SIG-M5 (cell line): ENCODE measurements at places on chromosomes 1 and 21.

GRCh38 chr1:229665912-229666558, 40.0 kb downstream of the URB2 start:
- DNase-seq: no peak

DNA sequence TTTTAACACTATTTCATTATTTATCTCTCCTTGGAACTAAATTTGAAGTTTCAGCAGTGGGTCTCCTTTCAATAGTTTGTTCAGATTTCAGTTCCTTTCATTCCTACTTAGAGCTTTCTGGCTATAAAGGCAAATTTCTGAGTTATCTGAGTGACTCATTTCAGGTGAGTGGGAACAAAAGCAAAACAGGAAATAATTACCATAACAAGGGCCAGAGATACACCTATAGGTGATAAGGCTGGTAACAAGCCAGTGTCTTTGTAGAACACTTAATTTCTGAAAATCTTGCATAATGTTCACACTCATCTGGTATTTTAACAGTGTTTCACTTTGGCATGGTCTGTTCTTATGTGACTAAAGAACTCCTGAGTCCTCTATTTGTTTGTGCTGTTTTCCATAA, 64.5 kb upstream of the PRRC2C start:
- DNase-seq: no peak

- no peak for DNase-seq
These were observed 515.5 kb downstream of the AMY1C start for GRCh38 chr1:104265163-104265562.

GRCh38 chr1:9371391-9371935, 78.8 kb downstream of the SPSB1 start:
- no peak for DNase-seq

DNA sequence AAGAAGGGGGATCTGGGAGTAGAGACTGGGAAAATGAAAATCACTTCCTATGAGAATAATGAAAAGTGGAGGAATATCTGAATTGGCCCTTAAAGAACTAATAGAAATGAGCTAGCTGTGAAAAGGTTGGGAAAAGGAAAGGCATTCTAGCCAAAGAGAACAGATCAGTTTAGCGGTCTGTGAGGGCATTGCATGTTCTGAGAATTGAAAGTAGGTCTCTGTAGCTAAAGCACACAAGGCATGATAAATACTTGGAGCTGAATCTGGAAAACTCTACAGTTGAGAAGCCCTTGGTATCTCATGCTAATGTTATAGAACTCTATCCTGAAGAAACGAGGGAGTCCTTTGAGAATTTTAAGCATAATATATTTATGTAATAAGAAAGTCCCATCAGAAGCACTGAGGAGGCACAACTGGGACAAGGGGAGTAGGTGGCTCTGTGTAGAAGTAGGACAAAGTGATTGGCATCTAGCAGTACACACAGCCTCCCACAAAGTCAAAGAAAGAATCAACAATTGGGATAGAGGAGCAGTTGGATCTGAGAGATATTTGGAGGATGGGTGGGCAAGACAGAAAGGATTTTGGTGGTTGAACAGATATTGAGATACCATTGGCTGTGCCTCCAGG, 78.7 kb downstream of the GREM2 start:
- no peak for DNase-seq

DNA sequence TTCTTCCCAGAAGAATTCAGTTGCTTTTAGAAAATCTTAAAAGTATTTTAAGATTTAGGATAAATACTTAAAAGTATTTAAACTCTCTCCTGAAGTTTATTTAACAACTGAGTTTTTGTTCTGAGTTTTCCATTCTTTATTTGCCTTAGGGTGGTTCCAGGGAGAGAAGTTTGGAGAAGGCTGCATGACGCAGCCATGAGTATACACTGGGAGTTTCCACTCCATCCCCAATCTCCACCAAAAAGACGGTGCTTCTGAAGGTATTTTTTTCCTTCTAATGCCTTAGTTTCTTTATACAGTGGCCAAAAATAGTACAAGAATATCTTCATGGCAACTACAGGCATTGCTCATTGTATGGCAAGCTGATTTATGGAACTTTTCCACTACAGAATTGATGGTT, 122.7 kb downstream of the ST6GALNAC5 start:
- DNase-seq: no peak

GRCh38 chr1:218412171-218412570, 67.0 kb downstream of the TGFB2 start:
- no peak for DNase-seq

GRCh38 chr21:33115631-33116510, 45.9 kb downstream of the OLIG1 start:
- no peak for DNase-seq

- no peak for DNase-seq
These were observed 5.8 kb downstream of the VWA1 start for GRCh38 chr1:1441002-1441888.

GRCh38 chr1:36524359-36525062, 41.8 kb upstream of the CSF3R start:
- DNase-seq: no peak

GRCh38 chr1:173573596-173573995, 29.3 kb downstream of the SLC9C2 start:
- no peak for DNase-seq

DNA sequence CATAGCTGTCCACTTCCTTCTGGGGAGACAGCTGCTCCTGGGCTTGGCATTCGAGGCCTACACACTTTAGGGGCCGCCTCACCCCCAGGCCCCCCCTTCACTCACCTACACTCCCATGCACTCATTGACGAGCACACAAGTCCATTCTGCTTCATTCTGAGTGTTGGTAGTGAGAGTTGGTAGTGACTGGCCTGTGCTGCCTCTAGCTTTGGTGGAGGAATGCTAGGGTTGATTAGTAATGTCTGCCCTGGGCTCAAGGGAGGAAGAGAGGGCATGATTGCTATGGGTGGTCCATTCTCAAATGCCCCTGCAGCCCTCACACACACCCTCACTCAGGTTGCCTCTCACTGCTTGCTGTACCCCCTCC, 30.4 kb downstream of the TRIM11 start:
- no peak for DNase-seq

DNA sequence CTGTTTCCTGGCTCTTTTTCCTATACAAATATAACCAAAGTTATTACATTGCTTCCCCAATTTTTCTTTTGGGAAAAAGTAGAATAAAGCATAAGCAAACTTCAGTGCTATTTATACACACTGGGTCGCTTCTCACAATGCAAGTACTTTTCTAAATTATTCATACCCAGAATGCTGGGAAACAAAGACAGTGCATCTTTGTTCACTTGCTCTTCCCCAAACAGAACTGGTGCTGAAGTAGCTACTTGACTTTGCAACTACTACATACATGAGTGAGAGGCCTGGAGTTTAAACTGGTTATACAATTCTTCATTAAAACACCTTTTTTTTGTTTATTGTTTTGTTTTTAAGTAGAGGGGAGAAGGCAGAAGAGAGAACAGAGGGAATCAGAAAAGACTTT, 40.2 kb downstream of the STX6 start:
- no peak for DNase-seq

DNA sequence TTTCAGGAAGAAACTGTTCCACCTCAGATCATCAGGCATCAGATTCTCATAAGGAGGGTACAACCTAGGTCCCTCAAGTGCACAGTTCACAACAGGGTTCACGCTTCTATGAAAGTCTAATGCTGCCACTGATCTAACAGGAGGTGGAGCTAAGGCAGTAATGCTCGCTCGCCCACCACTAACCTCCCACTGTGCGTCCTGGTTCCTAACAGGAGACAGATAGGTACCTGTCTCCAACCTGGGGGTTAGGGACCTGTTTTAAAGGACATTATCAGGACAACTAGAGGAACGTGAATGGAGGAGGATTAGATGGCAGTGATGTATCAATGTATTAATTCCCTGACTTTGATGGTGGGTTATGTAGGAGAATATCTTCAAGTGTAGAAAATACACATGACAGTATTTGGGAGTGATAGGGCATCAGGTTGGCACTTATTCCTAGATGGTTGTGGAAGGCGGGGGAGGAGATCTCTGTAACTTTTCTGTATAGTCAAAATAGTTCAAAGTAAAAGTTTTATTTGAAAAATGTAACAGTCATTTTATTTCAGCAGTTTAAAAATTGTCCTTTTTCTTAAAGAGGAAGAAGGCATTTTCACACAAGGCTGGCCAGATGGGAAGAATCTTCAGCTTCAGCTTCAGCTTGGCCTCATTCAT, 43.9 kb downstream of the DEGS1 start:
- no peak for DNase-seq

GRCh38 chr21:33751533-33751932, 109.2 kb downstream of the ITSN1 start:
- DNase-seq: no peak

GRCh38 chr1:155133799-155134281, 1.8 kb upstream of the SLC50A1 start:
- DNase-seq: no peak

DNA sequence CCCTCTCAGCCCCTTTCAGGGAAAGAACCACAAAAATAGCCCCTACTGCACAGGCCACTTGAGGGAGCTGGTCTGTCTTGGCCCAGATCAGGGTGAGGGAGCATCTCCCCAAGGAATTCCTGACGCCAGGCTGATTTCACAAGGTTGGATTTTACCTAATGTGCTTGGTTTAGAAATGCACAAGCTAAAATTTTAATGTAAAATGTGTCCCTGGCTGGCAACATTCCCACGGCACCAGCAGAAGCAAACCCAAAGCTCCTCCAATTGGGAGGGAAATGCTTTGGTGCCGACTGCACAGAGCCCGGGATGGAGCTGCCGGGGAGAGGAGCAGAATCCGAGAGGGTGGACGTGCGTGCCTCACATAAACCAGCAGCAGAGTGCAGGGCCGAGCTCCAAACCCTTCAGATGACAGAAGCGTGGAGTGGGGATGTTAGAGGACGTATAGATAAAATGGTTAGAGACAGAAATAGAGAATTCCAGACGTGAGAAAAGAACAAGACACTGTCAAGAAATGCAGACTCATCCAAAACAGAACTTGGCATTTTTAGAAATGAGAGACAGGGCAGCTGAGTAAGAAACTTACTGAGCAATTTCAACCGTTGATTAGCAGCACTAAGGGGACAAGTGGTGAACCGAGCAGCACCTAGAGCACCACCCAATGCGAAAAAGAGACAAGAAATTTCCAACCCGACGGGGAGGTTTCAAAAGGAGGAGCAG, 41.6 kb upstream of the TMEM52 start:
- no peak for DNase-seq

GRCh38 chr1:155167166-155168104, 5.7 kb downstream of the KRTCAP2 start:
- peak; percentile 37 for DNase-seq

DNA sequence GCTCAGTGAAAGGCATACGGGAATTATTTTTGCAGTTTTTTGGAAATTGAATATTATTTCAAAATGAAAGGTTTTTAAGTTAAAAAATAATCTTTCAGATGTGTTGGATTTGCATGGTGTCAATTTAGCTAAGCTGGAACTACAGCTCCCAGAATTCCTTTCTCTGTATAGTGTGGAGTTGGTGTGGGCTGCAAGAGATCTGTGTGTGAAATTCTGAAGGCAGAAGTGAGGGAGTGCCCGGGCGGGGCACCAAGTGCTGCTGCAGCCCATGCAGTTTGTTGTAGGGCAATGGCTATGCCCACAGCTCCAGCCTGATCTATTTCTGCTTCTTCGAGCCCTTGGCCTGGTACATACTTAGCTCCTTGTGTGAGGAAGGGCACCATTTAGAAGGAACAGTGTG, 60.5 kb upstream of the CSF1 start:
- no peak for DNase-seq

DNA sequence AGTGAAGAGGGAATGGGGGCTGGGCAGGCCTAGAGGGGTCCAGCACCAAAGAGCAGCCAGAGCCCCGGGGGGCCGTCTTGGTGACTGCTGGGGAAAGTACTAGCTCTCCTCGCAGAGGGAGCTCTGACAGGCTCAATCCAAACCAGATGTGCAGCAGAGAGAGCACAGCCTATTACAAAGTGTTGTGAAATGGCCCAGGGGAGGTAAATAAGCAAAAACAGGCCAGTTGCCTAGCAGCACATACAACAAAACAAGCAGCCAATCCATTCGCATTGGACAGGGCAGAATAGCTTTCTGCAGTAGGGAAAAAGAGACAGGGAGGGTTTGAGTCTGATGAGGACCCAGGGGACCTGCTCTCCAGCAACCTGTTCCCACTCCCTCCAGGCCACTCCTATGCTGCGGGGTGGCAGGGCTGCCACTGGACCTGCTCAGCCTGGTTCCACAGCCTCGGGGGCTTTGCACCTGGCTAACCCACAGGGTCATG, 239.6 kb upstream of the FGGY start:
- no peak for DNase-seq

GRCh38 chr1:197771904-197772556, 3.2 kb downstream of the DENND1B start:
- DNase-seq: no peak

GRCh38 chr1:41493117-41493536, 8.6 kb upstream of the EDN2 start:
- DNase-seq: no peak

DNA sequence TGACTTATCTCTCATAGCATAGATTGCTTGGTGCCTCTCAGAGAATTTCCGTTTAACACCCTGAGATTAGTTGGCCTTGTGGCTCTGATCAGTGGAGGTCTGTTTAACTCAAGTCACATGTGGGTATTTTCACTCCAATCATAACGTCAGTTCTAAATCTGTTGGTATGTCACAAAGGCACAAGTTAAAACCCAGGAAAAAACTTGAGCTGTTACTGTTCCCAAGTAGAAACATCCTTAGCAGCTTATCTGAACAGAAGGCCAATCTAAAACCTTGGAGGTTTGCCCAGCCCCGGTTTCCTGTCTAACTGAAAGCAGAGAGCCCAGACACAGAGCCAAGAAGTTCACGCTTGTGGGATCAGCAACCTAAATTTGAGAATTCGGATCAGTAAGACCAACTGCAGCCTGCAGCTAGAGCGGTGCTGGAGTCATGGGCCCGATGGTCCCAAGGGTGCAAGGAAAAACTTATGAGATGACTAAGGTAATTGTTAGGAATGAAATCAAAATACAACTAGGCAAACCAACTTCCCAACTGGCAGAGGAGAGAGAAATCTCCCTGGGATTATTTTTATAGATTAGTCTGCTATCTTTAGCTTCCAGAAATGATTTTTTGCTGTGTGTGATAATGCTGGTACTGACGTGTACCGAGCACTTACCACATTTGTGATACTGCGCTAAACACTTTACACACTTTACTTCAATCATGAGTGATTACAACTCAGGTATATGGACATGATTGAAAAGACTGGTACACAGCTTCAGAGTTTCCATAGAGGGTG, 90.2 kb upstream of the C1orf21 start:
- DNase-seq: no peak

- no peak for DNase-seq
These were observed 97.1 kb downstream of the FASLG start for GRCh38 chr1:172756024-172756423.

- DNase-seq: no peak
These were observed 43.0 kb downstream of the DESI2 start for GRCh38 chr1:244695937-244696336.

GRCh38 chr1:34831721-34832246, 27.8 kb downstream of the SMIM12 start:
- DNase-seq: no peak
